HT1080 (cell line): ENCODE measurements at places on chromosomes 6 and 20. TPM values are rescaled to one million over a fixed set of nuclear protein-coding genes. Genes with fewer than 3 reads are reported as not detected.

KIAA1755 gene
- 0.14 TPM in 1 of 2 replicates, not detected in the other for total RNA-seq

ZNF322 gene
- 11.0 and 11.8 TPM in 2 replicates for total RNA-seq

RSPO3 gene
- 0.10 and 0.11 TPM in 2 replicates for total RNA-seq

BCAS1 gene
- total RNA-seq, result 0.06 and 0.07 TPM in 2 replicates

VTA1 gene
- total RNA-seq, result 66.1 and 83.5 TPM in 2 replicates

C6orf15 gene
- total RNA-seq, result not detected in 2 replicates

VGLL2 gene
- not detected in 2 replicates for total RNA-seq

EMILIN3 gene
- total RNA-seq, result not detected in 2 replicates

STX11 gene
- 0.43 and 1.7 TPM in 2 replicates for total RNA-seq

POPDC3 gene
- 56.8 and 70.5 TPM in 2 replicates for total RNA-seq

FAM229B gene
- 2.2 and 5.0 TPM in 2 replicates for total RNA-seq

FABP7 gene
- not detected in 2 replicates for total RNA-seq

PLCB4 gene
- 22.7 and 24.0 TPM in 2 replicates for total RNA-seq

DDO gene
- 0.67 and 2.1 TPM in 2 replicates for total RNA-seq

TCP11 gene
- 0.13 TPM in 1 of 2 replicates, not detected in the other for total RNA-seq

OR2H1 gene
- not detected in 2 replicates for total RNA-seq

MMP24 gene
- 0.23 and 0.30 TPM in 2 replicates for total RNA-seq

PGBD1 gene
- total RNA-seq, result 6.1 and 6.2 TPM in 2 replicates

ANGPT4 gene
- 0.02 TPM in 1 of 2 replicates, not detected in the other for total RNA-seq

BACH2 gene
- total RNA-seq, result 0.30 and 0.87 TPM in 2 replicates

BHLHE23 gene
- not detected in 2 replicates for total RNA-seq

CNKSR3 gene
- total RNA-seq, result 6.7 and 7.2 TPM in 2 replicates

MPIG6B gene
- total RNA-seq, result not detected in 2 replicates

LY6G6C gene
- not detected in 2 replicates for total RNA-seq

XKR7 gene
- not detected in 2 replicates for total RNA-seq

FGD2 gene
- 0.08 TPM in 1 of 2 replicates, not detected in the other for total RNA-seq

PSORS1C2 gene
- total RNA-seq, result not detected in 2 replicates

PDRG1 gene
- 10.6 and 10.9 TPM in 2 replicates for total RNA-seq

ARG1 gene
- not detected in 2 replicates for total RNA-seq

KCNK15 gene
- not detected in 2 replicates for total RNA-seq
